ENCODE measurements at places on chromosomes 16 and 17.

GRCh38 chr17:35743626-35744328 is 9.3 kb downstream of the GAS2L2 start:
- no peak for ATAC-seq

DNA sequence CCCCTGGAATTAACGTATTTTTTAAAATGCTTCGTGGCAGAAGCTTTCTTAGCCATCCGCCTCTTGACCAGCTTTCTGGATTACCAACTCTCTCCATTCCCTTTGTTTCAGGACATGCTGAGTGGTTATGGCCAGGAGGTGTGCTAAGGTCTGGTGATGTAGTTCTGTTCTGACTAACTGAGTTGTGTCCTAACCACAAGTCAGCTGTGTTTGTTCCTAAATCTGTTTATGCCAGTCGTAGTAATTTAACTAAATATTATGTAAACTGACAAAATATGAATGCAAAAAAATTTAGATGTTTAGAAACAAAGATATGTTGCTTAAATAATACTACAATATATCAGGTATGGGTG is 61.6 kb downstream of the MRTFB start:
- no peak for ATAC-seq

DNA sequence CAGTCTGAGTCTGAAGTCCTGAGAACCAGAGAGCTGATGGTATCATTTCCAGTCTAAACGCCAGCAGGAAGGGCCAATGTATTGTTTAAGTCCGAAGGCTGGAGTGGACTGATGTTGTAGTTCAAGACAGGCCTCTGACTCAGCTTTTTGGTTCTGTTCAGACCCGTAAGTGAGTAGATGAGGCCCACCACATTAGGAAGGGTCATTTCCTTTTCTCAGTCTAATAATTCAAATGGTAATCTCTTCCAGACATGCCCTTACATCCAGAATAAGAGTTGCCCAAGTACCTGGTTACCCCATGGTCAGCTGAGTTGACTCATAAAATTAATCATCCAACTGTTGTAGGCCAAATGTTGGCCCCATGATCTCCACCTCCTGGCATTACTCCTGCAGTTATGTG is 442.6 kb upstream of the HSBP1 start:
- no peak for ATAC-seq

DNA sequence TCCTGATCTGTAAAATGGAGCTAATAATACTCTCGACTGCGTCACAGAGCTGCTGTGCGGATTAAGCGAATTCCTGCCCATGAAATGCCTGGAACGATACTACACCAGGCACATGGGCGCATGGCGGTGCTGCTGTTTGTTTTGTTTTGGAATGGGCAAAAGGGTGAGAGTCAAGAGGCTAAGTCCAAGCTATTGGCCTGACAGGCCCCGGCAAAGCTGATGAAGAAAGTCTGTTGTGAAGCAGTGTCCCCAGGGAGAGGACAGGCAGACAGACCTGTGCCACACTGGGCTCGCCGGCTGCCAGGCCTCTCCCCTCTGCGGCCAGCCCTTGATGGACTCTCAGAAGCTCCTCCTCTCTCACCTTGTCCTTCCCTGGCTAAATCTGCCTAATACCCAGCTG is 31.3 kb upstream of the RASD1 start:
- ATAC-seq, result no peak

- no peak for ATAC-seq
Measured at GRCh38 chr17:74240618-74241205, 27.3 kb downstream of the TTYH2 start.

GRCh38 chr17:31048142-31048541 is 46.6 kb upstream of the NF1 start:
- no peak for ATAC-seq
